ENCODE measurements at places on chromosomes 1 and 21.

DNA sequence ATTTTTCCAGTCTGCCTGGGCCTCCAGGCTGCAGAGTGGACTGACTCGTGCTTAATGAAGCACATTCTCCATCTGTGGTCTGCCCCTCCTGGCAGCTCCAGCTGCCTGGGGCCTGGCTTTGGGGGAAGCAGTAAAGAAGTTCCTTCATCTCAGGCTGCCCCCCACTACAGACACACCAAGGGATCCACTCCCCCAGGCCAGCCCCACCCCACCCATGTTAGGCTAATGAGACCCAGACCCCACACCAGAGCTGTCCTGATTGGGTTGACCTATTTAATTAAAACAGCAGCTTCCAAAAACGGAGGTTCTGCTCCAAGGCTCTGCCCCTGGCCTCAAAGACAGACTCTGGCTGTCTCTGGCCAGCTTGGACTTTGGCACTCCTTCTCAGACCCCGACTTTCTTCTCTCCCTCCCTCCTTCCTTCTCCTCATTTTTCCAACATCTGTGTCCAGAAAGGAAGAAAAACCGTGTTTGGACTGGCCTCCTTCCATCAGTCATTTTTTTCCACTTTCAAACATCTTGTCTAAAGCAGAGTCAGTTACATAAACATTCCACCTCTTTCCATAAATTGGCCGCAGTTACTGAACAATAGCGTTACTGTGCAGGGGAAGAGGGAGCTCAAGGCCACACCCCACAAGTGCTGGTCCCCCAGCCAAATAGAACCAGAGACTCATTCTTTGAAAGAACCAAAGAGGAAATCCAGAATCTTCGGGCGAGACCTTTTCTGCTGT lies 29.7 kb downstream of the SERTAD4 start:
- no peak for DNase-seq

- no peak for DNase-seq
These were observed 4.6 kb downstream of the PEAR1 start for GRCh38 chr1:156898161-156898566.

GRCh38 chr1:12184008-12184681 lies 17.4 kb downstream of the TNFRSF1B start:
- DNase-seq = no peak

- no peak for DNase-seq
These were observed 61.0 kb downstream of the TOR3A start for GRCh38 chr1:179142889-179143299.

GRCh38 chr1:1207571-1207892 lies 1.1 kb upstream of the TNFRSF18 start:
- no peak for DNase-seq

- no peak for DNase-seq
These were observed 47.6 kb upstream of the MROH9 start for GRCh38 chr1:170887726-170888125.

DNA sequence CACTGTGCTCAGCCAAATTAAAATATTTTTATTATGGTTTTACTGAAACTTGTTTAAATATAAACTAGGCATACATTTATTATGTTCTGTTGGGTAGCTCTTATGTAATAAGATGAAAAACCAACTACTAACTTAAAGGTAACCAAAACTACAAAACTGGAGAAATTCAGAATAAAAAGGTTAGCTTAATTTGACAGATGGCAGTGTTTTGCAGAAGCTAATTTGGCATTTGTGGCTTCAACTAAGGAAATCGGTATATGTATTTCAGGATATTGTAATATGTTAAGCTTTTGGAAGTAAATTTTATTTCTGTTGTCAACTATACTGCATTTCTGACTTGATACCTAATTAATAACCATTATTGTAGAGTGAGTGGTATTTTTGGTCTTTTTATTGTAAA lies 18.8 kb downstream of the USP25 start:
- no peak for DNase-seq

DNA sequence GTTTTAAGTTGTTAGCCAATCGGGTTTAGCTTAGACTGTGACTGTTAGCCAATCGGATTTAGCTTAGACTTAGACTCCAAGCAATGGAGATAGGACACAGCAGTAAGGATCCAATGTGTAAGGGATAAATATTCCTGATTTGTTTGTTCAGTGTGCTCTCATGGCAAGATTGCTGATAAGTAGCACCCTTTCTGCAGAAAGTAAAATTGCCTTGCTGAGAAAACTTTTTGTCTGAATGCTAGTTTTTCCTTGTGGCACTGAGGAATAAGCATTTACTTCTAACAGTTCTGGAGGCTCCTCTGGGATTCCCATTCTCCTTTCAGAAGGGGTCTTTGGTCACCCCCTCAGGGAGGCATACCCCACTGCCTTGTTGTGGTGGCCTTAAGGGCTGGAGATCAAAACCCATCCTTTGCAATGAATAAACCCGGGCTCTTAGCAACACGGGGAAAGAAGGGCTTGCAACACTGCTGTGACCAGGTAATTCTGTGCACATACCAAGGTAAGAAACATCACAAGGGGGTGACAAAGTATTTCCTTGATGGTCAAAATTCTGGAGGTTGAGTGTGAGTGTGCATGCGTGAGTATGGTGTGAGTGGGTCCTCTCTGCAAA lies 45.4 kb downstream of the SERINC2 start:
- DNase-seq = no peak

GRCh38 chr1:234838182-234838581 lies 228.2 kb upstream of the IRF2BP2 start:
- DNase-seq = no peak

- no peak for DNase-seq
These were observed 569 bp downstream of the TRABD2B start for GRCh38 chr1:47996406-47997226.

GRCh38 chr21:40049031-40049930 lies 182.0 kb downstream of the PCP4 start:
- DNase-seq = no peak

- DNase-seq = no peak
These were observed 15.1 kb upstream of the B3GALT5 start for GRCh38 chr21:39597595-39597994.

DNA sequence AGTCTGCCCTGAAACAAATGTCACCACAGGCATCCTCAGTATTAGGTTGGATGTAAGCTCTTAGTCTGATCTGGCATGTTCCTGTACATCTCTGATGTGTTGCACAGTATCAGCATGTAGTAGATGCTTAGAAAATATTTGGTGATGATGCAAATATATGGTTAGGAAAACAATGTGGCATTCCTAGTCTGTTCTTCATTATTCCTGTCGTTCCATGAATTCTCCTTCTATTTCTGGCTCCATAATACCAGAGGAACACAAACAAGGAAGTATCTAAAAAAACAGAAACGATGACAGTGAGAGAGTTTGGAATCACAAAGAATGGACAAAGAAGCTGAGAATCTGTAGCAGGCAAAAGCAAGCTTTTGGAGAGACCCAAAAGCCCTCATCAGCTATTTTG lies 236.6 kb downstream of the HHAT start:
- no peak for DNase-seq

- DNase-seq = no peak
These were observed 45.7 kb downstream of the MTF2 start for GRCh38 chr1:93124556-93125355.

GRCh38 chr21:34073749-34074282 lies 438 bp downstream of the MRPS6 start:
- peak; percentile 42 for DNase-seq

DNA sequence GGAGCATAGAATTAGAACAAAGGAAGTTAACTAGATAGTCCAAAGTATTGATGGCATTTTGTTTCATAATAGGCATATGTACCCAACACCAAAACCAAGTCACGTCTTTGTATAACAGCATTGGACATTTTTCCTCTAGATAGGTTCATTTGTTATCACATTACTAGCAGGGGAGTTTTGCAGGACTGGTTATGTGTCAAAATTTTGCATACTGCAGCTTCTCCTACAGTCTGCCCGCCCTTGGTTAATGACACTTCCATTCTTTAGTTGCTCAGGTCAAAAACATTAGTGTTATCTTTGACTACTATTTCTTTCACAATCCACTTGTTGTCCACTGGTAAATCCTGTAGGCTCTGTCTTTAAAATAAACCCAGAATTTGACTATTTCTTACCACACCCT lies 8.9 kb downstream of the CAPZA1 start:
- no peak for DNase-seq

- no peak for DNase-seq
These were observed 47.8 kb downstream of the PACC1 start for GRCh38 chr1:212366901-212367300.
